NCI-H2029 treated with DMSO at 0.1 percent for 48 hours (cell line): ENCODE measurements at places on chromosomes 3 and 15.

DNA sequence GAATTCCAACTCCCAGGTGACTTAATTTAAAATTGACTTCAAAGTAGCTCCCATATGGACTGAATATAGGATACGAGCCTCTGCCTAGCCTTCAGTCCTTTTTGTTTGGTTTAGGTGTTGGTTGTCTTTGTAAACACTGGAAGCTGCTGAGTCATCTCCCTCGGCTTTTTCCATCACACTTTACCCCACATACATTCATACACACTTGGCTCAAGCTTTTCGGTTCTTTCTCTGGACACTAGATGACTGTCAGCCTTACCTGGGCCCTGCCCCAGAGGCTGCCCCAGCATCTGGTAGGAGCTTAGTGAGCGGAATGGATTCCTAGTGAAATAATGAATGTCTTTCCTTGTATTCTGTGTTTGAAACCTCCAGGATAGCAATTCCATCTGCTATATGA is 201.5 kb upstream of the IL12A start:
- DNase-seq: peak; percentile 54

DNA sequence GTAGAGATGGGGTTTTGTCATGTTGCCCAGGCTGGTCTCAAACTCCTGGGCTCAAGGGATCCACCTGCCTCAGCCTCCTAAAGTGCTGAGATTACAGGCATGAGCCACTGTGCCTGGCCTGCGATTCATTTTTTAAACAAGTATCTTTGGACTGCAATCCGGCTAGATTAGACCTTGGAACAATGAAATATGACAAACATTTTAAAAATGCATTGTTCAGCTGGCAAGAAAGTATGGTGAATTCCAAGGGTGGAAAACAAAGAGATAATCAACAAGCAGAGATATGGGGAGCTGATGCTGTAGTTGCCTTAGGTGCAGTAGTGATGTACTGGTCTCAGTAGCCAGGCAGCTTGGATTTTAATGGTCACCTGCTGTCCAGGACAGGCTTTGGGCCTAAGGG is 95.8 kb upstream of the GOLGA8J start:
- no peak for DNase-seq

DNA sequence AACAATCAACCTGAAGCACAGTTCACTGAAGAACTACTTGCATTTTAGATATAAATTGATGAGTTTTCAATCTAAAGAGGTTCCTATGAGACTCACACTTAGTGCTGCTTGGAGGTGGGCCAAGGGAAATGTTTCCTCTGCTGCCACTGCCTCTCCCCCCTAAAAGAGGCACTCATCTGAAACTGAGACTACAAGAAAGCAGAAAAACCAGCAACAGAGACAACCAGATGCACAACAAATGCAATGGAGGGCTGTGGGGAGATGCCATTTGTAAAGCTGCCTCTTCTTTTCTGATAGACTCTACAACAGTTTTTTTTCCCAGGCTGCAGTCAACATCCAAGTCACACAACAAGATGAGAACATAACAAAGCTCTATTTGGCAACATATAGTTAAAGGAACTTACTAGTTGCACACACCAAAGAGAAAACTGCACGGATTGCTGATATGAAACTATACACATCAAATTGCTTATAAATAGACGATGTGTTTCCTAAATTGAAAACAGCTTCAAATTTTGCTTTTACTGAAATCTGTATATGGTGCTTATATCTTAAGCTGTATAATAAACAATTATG is 11.0 kb downstream of the TSPAN3 start:
- no peak for DNase-seq

DNA sequence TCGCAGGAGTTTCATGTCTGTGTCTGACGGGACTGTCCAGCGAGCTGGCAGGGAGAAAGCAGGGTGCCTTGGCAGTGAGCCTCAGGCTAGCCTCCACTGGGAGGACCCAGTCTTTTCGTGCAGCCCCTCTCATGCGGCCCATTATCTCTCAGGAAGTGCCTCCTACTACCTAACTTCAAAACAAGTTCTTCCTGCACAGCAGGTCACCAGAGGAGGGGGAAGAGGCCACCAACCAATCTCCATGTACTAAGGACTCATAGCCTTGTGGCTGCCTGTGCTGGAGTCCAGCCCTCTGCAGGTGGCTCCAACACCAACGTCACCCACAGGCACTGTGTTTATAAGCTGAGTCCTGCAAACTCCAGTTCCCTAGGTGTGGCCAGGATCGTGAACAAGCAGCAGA is 4.8 kb downstream of the VIPR1 start:
- no peak for DNase-seq

DNA sequence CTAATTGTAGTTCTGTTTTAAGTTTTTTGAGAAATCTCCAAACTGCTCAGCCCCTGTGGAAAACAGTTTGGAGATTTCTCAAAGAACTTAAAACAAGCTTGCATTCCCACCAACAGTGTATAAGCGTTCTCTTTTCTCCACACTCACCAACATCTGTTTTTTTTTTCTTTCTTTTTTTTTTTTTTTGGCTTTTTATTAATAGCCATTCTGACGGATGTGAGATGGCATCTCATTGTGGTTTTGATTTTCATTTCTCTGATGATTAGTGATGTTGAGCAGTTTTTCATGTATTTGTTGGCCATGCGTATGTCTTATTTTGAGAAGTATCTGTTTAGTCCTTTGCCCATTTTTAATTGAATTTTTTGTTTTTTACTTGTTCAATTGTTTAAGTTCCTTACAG is 73.1 kb upstream of the COL8A1 start:
- DNase-seq: no peak

- no peak for DNase-seq
Measured at GRCh38 chr15:96336596-96337364, 6.3 kb downstream of the NR2F2 start.

DNA sequence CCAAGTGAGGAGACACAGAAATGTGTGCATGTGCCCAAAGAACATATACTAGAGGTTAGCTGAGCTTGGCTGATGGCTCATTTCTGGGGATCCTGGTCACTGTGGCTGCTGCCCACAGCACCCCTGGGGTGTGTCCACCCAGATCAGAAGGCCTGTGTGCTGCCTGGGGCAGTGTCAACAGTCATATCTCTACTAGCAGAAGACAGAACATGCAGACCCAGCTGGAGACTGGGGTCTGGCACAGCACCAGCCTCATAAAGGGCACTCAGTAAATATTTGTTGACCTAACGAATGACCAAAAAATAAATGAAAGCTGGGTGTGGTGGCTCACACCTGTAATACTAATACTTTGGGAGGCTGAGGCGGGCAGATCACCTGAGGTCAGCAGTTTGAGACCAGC is 16.4 kb downstream of the CHRNA3 start:
- no peak for DNase-seq

DNA sequence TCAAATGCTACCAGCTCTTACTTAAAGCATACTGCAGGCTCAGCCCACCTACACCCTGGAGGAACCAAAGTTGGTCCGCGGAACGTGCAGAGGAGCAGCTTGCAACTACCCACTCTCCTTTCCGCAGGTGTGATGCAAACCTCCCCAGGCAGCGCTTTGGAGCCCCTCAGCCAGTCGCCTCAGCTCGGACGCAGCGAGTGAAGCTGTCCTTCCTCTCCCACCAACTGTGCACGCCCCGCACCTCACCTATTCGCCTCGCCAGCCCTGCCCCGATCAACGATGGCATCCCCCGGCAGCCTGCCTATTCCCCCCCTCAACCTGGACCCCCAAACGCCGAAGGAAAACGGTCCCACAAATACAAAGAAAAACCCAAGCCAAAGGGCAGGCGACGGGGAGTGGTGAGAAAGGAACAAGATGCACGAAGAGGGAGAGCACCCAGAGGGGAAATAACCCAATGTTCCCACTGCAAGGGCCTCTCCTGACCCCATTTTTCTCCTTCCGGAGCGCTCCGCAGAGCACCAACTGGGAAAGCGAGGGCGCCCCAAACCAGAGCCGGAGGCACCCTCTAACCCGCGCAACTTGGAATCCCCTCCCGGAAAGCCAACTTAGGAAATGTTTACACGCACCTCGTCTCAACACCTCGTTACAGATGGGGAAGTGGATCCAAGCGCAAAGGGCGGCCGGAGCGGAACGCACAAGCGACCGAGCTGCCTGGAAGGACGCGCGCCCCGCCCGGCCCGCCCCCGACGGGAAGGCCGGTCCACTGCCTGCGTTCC is 665 bp downstream of the GLB1 start:
- DNase-seq: peak; percentile 6

GRCh38 chr3:123602325-123602724 is 17.5 kb upstream of the HACD2 start:
- DNase-seq: no peak

- DNase-seq: no peak
Measured at GRCh38 chr15:85171736-85172135, 190.1 kb downstream of the PDE8A start.

DNA sequence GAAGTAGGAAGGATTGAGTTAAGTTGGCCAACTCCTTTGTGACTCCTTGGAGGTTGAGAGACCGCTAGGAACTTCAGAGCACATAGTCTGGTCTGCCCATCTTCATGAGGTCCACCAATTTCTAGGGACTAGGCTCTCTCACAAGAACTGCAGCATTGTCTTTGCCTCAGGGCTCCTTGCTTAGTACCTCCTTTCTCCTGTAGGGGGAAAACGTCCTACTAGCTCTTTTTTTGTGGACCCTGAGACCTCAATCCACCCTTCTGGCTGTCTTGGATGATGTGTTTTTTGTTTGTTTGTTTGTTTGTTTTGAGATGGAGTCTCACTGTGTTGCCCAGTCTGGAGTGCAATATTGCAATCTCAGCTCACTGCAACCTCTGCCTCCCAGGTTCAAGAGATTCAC is 21.6 kb downstream of the REC114 start:
- DNase-seq: no peak

GRCh38 chr3:168608926-168609325 is 513.2 kb upstream of the GOLIM4 start:
- no peak for DNase-seq

DNA sequence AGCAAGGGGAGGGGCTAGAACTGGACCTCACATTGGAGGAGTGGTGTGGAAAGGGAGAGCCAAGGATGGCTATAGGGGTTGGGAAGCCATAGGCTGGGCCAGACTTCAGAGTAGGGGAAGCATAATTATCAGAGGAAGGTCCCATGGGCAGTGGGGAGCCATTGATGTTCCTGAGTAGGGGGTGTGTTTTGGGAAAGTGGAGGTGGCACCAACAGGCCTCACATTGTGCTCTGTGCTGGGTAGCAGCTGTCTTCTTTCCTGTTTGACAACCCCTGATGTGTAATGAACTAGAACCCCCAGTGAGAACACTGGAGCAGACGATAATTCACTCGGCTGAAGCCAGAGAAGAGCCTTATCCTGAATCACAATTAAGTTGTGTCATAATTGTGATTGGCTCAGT is 41.2 kb downstream of the SLC6A11 start:
- DNase-seq: no peak

DNA sequence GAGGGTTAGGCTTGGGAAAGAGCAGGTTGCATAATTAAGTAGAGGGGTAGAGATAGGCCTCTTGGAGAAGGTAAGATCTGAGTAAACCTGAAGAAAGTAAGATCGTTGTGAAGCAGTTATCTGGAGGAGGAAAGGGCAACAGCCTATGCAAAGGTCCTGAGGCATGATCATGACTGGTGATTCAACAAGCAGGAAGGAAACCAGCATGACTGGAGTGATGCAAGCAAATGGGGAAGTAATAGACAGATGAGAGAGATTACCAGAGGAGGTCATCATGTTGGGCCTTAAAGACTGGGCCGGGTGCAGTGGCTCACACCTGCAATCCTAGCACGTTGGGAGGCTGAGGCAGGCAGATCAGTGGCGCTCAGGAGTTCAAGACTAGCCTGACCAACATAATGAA is 360.2 kb downstream of the EPHB1 start:
- no peak for DNase-seq

GRCh38 chr3:185207931-185208746 is 45.7 kb downstream of the EHHADH start:
- no peak for DNase-seq

DNA sequence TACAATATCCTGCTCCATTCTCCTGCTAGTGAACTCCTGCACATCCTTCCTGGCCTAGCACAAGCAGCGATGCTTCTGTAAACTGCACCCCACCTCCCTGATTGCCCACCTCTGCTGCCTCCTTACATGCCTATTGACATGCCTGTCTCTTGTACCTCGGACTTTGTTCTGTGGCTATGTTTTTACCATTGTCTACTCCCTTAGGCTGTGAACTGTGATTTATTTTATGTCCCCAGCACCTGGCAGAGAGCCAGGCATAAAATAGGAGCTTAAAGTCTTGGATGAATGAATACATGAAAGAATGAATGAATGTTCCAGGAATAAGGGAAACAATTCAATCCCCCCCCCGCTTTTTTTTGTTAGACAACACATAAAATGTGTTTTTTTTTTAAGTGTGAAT is 210.0 kb downstream of the MYRIP start:
- no peak for DNase-seq

GRCh38 chr3:71530903-71531530 is 52.5 kb downstream of the FOXP1 start:
- DNase-seq: no peak

DNA sequence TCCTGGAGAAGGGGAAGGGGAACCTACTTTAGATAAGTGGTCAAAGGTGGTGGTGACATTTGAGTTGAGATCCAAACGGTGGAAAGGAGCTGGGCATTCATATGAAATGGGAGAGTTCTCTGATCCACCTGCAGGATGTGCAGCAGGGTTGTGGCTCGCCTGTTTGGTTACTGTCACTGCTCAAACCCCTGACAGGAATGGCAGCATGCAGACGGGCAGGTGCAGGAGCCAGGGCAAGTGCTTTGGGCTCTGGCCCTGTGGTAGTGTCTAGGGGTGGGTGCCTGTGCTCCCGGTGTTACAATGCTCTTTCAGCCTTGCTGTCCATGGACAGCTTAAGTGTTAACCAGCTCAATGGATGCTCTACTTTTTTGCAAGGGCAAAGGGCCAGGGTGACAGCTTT is 18.5 kb downstream of the PAQR9 start:
- no peak for DNase-seq

GRCh38 chr3:120130656-120131055 is 36.4 kb upstream of the GSK3B start:
- DNase-seq: no peak

GRCh38 chr3:156377718-156378117 is 177.2 kb downstream of the SSR3 start:
- DNase-seq: no peak

DNA sequence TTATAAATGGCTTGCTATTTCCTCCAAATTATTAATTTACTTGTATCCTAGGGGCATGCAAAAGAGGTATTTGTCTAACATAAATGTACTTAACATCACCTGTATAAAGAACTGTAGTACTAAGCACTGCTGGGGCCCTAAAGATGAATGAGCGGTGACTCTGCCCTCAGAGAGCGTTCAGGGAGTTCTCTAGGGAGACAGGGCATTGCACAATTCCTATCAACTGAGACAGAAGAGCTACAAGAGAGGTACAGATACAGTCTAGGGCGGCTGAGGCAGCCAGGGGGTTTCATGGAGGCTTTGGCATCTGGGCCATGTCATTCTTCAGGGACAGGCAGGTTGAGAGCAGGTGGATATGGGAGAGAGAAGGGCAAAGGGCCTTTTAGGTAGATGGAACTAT is 39.9 kb upstream of the PARL start:
- DNase-seq: no peak

DNA sequence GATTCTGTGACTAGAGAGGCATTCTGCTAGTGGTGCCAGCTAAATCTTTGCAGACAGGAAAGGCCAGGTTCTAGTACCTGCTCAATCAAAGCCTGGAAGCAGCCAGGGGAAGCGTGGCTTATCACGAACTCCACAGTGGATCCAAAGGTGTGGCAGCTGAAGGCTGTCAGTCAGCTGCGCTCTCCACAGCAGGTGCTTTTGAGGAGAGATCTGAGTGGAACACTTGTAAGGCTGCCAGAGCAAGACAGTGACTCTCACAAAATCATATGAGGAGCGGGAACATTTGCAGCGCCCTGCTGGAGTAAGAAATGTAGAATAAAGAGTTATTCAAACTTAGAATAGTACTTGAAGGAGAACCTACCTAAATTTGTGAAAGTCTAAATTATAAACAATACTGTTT is 5.0 kb upstream of the DPH6 start:
- DNase-seq: no peak
